GM03348 (cell line): ENCODE measurements at places on chromosomes 6 and 20.

DNA sequence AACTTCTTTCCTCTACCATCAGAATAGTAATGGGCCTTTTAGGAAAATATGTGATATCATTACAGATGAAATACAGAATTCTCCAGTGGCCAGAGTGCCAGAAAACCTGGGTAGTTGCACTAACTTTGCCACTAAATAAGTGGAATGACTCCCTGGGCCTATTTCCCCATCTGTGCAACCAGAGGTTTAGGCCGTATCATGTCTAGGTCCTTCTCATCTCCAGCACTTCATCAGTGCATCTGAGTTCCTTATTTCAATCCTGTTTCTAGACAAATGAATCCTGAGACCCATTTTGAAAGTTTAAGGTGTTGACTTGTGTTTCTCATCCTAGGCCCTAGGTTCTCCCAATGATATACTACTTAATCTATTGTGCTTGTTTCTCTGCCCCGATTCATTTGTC is 236.2 kb downstream of the CD83 start:
- no peak for DNase-seq

DNA sequence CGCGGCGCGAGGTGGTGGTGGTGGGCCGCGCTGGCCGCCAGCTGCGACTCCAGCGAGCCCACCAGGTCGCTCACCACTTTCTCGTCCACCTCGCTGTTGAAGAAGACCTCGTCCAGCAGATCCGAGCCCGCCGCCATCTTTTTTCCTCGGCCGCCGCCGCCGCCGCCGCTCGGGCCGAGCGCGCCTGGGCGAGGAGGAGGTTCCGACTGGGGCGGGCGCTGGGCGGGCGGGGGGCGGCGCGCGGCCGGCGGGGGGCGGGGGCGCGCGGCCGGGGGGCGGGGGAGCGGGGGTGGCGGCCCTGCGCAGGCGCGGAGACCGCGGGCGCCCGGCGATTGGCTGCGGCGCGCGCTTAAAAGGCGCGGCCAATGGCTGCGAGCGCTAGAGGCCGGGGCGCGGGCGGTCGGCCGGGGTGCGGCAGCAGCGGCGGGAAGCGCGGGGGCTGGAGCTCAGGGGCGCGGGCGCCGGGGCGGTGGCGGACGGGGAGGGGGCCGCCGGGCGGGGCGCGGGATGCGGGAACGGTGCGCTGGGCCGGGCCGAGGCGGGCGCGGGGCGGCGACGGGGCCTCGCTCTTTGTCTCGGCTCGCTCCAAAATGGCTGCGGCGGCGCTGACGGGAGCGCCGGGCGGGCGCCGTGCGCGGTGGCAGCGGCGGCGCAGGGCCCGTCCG is at the start of gene TAF4:
TAF4 (minus strand) TSS at position 208 of the 665 bp plus-strand sequence; CDS start at position 137, 71 bp downstream.
- peak; percentile 100 for DNase-seq

- DNase-seq, result peak; percentile 15
Measured at GRCh38 chr20:8095648-8096572, 36.2 kb upstream of the PLCB1 start.

GRCh38 chr6:16228709-16229665 is 9.4 kb upstream of the GMPR start:
- DNase-seq, result no peak

- no peak for DNase-seq
Measured at GRCh38 chr6:36772397-36772796, 66.8 kb downstream of the CPNE5 start.

GRCh38 chr6:166411271-166411670 is 28.5 kb upstream of the MPC1 start:
- no peak for DNase-seq

DNA sequence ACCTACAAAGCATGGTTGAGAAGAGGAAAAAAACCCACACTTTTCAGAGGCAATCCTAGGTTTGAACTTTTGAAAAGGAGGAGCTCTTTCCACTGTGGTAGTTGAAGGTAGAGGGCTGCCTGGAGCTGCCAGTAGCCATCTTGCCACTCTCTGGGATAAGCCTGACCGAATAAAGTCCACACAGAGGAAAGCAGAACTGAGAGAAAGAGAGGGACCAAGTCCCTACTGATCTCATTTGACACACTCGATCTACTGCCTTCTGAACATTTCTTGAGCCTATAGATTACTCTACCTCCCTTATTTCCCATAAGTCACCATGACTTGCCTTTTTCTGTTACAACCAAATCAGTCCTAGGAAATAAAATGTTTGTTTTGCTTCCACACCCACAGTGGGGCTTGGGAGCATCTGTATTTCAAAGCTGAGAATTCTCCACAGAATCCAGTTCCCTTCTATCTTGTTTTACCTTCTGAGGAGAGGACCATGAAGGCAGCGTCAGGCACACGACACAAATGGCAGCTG is 147.0 kb upstream of the PTPRK start:
- no peak for DNase-seq

GRCh38 chr6:3811191-3811590 is 38.0 kb upstream of the FAM50B start:
- no peak for DNase-seq

DNA sequence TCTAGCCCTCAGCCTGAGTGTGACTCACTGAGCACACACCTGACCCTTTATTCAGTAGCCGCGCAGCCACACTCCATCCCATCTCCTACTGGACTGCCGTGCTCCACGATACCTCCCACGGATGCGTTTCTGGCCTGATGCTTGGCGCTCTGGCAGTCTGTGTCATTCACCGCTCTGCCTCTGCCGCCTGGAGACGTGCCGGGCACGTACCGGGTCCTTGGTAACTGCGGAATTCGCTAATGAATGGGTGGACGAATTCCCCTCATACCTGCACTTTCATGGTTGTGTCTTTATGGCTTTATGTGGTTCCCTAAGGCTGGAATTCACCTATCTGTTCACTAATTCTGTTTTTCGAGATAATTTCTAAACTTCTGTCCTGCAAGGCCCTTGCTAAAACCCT is 405.7 kb downstream of the QKI start:
- no peak for DNase-seq

DNA sequence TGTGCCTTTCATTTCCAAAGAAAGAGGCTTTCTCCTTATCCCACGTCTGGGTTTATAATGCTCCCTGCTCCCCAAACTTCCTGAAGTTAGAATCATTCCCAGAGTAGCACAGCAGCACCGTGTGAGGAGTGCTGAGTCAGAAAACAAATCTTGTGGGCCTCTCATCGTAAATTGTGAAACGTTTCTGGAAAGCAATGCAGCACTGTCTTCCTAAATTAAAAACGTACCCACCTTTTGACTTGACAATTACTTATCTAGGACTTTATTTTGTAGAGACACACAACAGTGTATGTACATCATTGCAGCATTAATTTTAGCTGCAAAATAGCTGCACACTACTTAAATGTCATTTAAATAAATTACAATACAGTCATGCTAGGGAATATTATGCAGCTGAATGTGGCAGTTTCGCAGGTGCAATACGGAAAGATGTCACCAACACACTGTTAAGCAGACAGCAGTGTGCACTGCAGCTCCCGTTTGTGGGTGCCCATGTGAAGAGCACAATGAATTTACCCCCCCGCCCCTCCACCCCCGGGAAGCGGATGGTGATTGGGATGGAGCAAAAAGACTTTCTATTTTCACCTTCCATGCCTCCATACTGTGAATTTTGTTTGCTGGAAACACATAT is 30.8 kb downstream of the RRBP1 start:
- peak; percentile 76 for DNase-seq

GRCh38 chr6:138559143-138559542 is 59.8 kb upstream of the NHSL1 start:
- no peak for DNase-seq

GRCh38 chr20:7908905-7909304 is 31.4 kb downstream of the HAO1 start:
- no peak for DNase-seq

DNA sequence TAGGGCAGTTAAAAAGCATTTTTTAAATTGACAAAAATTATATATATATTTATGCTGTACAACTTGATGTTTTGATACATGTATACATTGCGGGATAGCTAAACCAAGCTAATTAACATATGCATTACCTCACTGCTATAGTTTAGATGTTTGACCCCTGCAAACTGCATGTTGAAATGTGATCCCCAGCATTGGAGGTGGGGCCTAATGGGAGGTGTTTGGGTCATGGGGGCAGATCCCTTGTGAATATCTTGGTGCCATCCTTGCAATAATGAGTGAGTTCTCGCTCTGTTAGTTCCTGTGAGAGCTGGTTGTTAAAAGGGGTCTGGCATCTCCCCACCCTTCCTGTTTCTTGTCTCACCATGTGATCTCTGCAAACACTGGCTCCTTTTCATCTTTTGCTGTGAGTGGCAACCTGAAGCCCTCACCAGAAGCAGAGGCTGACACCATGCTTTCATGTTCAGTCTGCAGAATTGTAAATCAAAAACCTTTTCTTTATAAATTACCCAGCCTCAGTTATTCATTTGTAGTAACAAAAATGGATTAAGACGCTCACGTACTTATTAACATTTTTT is 111.8 kb downstream of the MCHR2 start:
- no peak for DNase-seq

DNA sequence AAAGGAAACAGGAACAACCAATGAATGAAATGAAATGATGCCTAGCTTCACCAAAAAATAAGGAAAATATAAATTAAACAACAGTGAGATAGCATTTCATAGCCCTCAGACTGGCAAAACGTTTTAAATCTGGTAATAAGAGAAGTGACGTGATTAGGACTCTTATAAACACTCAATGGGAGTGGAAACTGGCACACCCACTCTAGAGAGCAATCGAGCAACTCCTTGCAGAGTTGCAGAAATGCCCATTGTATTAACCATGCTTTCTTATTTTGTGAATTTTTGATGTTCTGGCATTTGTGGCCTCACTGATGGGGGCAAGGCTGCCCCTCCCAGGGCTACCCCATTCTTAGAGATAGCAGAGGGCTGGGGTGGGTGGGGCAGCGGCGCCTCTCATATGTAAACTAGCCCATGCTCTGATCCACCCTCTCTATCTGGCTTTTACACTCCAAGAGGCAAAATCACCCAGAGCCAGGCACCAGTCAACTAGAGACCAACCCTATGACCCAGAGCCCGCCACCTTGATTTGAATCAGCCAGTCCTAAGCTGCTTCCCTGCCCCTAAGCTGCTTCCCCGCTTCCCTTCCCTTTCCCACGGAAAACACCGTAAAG is 6.4 kb upstream of the PNPLA1 start:
- DNase-seq, result no peak

GRCh38 chr20:57600320-57601210 is 19.7 kb downstream of the ZBP1 start:
- DNase-seq, result no peak

DNA sequence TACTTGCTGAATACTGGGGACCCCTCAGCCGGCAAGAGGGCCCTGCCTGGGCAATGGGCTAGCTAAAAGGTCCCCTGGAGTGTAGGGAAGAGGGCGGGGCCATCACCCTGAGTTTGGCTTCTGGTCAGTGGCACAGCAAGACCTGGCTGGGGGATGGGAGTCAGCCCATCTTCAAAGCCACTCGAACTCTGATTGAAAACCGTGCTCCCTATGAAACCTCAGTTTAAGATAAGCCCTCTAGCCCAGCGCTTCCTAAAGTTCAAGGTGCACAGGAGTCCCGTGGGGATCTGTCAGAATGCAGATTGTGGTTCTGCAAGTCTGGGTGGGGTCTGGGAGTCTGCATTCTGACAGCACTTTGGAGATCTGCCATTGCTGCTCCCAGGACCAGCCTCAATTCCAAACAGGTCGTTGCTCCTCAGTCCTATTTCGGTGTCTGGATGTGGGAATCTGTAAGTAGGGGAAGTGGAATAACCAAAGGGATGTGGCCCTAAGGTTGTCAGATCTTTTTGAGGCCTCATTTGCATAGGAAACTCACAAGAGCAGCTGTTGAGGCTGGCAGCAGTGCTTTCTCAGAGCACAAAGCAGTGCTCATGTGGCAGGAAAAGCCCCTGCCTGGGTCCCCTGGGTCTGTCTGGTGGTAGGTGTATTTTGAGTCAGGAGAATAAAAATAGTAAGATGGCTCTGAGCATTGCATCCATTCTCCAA is 85.3 kb upstream of the SCP2D1 start:
- no peak for DNase-seq

DNA sequence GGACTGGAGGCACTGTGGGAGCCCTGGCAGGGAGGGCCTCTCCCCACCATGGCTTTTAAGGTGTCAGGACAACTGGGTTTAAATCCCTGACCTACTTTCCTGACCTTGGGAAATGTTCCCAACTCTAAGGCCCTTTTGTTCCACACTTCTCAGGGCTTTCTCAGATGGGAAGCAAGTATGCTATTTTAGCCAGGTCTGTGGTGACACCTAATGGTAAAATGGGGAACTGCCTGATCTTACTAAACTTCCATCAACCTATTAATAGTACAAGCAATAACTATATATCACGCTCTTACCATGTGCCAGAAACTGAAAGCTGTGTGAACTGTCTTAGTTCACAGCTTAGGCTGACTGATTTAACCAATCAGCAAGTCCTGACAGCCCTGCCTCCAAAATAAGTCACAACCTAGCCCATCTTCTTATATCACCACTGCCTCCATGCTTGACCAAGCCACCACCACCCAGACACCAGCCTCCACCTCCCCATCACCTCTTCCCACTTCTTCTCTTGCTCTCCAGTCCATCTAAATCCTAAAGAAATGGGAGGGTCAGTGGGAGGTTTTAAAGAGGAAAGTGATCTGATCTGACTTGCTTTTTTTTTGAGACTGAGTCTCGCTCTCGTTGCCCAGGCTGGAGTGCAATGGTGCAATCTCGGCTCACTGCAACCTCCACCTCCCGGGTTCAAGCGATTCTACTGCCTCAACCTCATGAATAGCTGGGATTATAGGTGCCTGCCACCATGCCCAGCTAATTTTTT is 6.9 kb upstream of the BLCAP start:
- peak; percentile 69 for DNase-seq

DNA sequence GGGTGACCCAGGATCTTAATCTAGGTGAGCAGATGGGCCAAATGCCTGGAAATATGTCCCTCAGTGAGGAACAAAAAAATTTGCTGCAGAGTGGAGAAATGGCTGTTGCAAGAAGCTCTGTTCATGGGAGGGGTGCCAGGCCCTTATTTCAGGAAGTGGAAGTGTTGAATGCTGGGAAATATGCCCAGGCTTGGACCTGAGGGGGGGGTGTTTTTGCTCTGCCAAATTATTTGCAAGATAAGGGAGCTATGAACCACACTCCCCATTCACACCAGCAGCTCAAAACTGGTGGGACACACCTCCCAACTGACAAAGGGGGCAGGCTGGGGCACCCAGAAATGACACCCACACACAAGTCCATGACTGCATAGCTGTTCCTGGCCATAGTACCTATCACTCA is 8.7 kb downstream of the CST4 start:
- no peak for DNase-seq
